ENCODE measurements at places on chromosomes 5 and 9. TPM values are rescaled to one million over a fixed set of nuclear protein-coding genes. Genes with fewer than 3 reads are reported as not detected.

Gene C9orf50
- total RNA-seq = not detected

Gene HDAC3
- total RNA-seq = 70.2 TPM

Gene SV2C
- 0.07 TPM for total RNA-seq

Gene CCL21
- not detected for total RNA-seq

Gene NSD1
- 92.9 TPM for total RNA-seq

Gene FGFR4
- 0.64 TPM for total RNA-seq

Gene FOXD4L3
- total RNA-seq = 0.20 TPM

Gene IFNA2
- not detected for total RNA-seq

Gene SECISBP2
- total RNA-seq = 43.4 TPM

GRCh38 chr5:178307267-178308045 is 74.9 kb upstream of the PHYKPL start:
- H3K36me3 ChIP-seq = no peaks in the 10 kb centered on the region

DNA sequence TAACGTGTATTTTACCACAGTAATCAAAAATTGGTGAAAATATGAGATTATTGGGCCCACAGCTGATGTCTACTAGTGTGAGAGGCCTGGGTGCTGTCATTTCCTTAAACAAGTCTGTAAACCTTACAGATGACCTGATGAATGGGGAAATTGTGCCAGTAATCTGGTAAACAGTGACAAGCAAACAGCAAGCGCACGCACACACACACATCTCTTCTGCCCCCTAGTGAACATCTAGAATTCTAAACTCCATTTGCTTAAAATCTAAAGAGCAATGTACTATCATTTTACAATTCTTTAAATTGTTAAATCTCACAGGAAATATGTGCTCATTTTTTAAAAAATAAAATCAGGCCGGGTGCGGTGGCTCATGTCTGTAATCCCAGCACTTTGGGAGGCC is 7.5 kb upstream of the RAPGEF1 start:
- H3K27me3 ChIP-seq = peaks cover 3% of the 10 kb centered on the region
- H3K4me1 ChIP-seq = peaks cover 35% of the 10 kb centered on the region
- H3K36me3 ChIP-seq = no peaks in the 10 kb centered on the region
- no peak overlapping the region for H3K27ac ChIP-seq
- DNase-seq = peak; percentile 52

GRCh38 chr5:132895719-132896305 is 22.3 kb downstream of the LEAP2 start:
- H3K4me3 ChIP-seq = no peak overlapping the region
- peaks cover 43% of the 10 kb centered on the region for H3K36me3 ChIP-seq
- H3K27me3 ChIP-seq = no peaks in the 10 kb centered on the region

GRCh38 chr9:69035438-69036308 is at the start of gene FXN:
TSS of gene FXN (plus strand) at chr9:69035752. CDS start at chr9:69035783, 31 bp downstream.
- DNase-seq = peak; percentile 79
- H3K4me3 ChIP-seq = peak within 1 kb of the TSS; percentile 87
- no peaks in the 10 kb centered on the region for H3K27me3 ChIP-seq
- H3K4me1 ChIP-seq = peaks cover 33% of the 10 kb centered on the region

- no peaks in the 10 kb centered on the region for H3K27me3 ChIP-seq
- no peak overlapping the region for H3K27ac ChIP-seq
- H3K4me1 ChIP-seq = no peaks in the 10 kb centered on the region
- DNase-seq = no peak
- H3K4me3 ChIP-seq = no peak overlapping the region
- H3K36me3 ChIP-seq = no peaks in the 10 kb centered on the region
These were observed 66.4 kb downstream of the NFIB start for GRCh38 chr9:14247577-14247976.

DNA sequence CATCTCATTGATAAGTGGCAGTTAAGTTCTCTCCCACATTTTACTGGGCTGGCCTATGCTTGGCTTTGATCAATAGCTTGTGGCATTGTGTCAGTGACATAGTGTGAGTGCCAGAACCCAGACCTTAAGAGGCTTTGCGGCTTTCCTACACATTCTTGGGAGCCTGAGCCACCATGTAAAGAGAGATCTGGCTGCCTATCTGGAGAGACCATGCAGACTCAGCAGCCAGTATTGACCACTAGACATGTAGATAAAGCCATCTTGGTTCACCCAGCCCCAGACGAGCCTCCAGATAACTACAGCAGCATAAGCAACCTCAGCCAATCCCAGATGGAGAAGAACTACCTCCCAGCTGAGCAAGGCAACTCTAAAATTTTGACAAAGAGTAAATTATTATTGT is 28.6 kb downstream of the C9orf153 start:
- no peak for DNase-seq
- H3K27ac ChIP-seq = no peak overlapping the region
- no peak overlapping the region for H3K4me3 ChIP-seq
- no peaks in the 10 kb centered on the region for H3K36me3 ChIP-seq

DNA sequence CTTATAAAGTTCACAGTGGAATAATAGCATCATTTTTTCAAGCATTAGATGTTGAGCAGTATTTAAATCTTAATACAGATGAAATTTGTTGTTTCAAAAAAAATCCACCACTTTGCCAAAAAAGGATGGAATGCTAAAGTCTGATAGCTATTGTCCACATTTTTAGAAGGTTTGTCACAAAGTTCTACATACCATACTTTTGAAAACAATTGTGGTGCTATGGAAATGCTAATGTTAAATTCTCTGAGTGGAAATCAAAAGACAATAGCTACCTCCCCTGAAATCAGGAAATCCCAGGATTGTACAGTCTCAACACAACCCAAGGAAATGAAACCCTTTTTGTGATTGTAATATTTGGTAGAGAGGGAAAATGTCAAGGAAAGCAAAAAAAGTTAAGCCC is 19.3 kb upstream of the GRAMD2B start:
- no peak for DNase-seq
- peaks cover 5% of the 10 kb centered on the region for H3K27me3 ChIP-seq
- H3K4me3 ChIP-seq = no peak overlapping the region
- no peak overlapping the region for H3K27ac ChIP-seq
- no peaks in the 10 kb centered on the region for H3K4me1 ChIP-seq
- no peaks in the 10 kb centered on the region for H3K36me3 ChIP-seq

- H3K27ac ChIP-seq = no peak overlapping the region
- no peaks in the 10 kb centered on the region for H3K4me1 ChIP-seq
- H3K36me3 ChIP-seq = no peaks in the 10 kb centered on the region
- H3K27me3 ChIP-seq = no peaks in the 10 kb centered on the region
- H3K4me3 ChIP-seq = no peak overlapping the region
These were observed 134.1 kb downstream of the PAPPA start for GRCh38 chr9:116287721-116288120.

DNA sequence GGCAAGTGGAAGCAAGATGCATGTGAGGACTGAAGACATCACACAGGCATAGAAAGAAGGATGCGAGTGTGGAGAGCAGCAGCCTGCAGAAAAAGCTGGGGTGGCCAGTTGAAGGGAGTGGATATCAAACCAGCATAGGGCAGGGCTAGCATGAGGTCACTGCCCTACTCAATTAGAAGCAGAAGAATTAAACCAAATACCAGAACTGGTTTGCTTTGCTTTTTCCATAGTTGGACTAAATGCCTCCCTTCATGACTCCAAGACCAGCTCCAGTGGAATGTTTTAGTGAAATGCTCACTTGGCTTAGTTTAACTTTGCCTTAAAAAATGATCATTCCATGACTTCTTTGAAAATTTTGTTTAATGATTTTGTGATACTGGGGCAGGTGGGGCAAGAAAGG is 45.8 kb downstream of the TMEM167A start:
- no peaks in the 10 kb centered on the region for H3K36me3 ChIP-seq
- H3K4me1 ChIP-seq = no peaks in the 10 kb centered on the region

DNA sequence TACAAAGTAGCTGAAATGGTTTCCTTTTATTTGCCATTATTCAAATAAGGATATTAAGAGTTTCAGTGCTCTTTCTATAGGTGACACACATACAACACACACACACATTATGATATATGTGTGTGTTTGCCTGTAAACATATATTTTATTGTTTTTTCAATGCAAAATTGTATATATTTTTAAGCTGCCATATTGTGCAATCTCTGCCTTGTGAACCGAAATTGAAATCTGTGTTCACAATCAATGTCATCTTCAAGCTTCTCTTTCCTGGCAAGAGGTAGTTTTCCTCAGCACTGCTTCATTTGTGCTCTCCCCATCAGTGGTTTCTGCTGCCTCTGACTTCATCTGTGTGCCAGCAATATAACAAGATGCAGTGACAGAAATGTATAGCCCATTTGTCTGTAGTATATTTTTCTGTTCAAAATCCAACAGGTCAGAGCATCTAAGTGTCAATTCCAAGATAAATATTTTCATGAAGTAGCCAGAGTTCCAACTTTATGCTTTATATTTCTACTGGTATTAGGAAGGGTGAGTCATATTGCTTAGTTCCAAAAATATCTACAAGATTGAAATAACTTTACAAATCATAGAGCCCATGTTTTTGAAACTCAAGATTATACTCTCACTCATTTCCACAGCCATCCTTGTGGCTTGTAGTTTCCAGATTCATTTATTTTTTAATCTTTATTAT is 1704.8 kb upstream of the CDH9 start:
- no peaks in the 10 kb centered on the region for H3K27me3 ChIP-seq
- no peak overlapping the region for H3K4me3 ChIP-seq
- H3K36me3 ChIP-seq = no peaks in the 10 kb centered on the region
- no peak for DNase-seq

- no peak overlapping the region for H3K27ac ChIP-seq
- no peaks in the 10 kb centered on the region for H3K27me3 ChIP-seq
- DNase-seq = no peak
- no peaks in the 10 kb centered on the region for H3K36me3 ChIP-seq
- H3K4me1 ChIP-seq = no peaks in the 10 kb centered on the region
These were observed 1268.5 kb upstream of the C9orf72 start for GRCh38 chr9:28841775-28842174.

DNA sequence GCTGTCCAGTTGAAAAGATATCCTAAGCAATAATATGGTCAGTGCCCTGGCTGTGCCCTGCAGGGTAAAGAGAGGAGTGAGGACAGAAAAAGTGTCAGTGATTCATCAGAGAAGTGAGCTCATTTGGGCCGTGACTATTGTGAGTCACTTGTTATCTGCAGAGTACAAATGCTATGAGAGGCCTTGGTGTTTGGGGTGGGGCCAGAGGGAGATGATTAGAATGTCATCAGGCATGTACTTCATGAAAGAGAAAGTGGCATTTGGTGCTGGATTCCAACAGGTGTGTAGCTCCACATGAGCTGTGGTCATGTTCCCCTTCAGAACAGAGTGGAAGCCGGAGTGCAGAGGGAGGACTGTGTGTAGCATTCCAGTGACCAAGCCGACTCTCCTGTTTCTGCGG is 174.1 kb downstream of the KDM4C start:
- H3K27me3 ChIP-seq = no peaks in the 10 kb centered on the region
- DNase-seq = no peak
- no peak overlapping the region for H3K4me3 ChIP-seq
- H3K27ac ChIP-seq = no peak overlapping the region

GRCh38 chr9:104287253-104287878 is 193.3 kb downstream of the SMC2 start:
- no peak overlapping the region for H3K4me3 ChIP-seq
- DNase-seq = no peak
- no peaks in the 10 kb centered on the region for H3K36me3 ChIP-seq
- H3K4me1 ChIP-seq = no peaks in the 10 kb centered on the region
- H3K27ac ChIP-seq = no peak overlapping the region
- H3K27me3 ChIP-seq = no peaks in the 10 kb centered on the region

DNA sequence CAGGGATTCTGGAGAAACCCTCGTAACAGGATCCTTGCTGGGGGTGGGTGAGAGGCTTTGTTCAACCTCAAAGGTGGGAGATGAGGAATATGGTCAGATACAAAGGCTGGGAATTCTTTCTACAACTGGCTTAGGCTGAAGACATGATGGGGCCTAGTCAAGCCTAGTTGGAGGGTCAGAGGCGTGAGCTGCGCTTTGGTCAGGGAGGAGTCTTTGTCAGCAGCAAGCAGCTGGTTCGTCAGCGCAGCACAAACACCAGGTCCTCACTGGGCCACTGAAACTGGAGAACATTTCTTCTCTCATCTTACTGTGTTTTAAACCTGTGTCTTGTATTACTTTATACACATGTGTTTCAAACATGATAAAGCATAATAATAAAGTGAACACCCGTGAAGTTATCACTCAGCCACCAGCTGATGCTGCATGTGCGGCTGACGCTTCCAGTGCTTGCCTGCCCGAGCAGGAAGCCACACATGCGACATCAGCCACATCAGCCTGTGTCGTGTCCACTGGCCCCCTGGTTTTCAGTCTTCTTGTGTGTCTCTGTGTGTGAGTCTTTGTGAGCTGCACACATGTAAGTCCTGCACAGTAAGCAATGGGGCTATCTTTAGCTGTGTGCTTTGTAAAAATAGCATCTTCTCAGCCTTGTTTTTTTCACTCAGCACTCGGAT is 81.5 kb downstream of the WNK2 start:
- H3K36me3 ChIP-seq = no peaks in the 10 kb centered on the region
- no peak overlapping the region for H3K27ac ChIP-seq
- peaks cover 11% of the 10 kb centered on the region for H3K4me1 ChIP-seq
- no peak for DNase-seq
- no peak overlapping the region for H3K4me3 ChIP-seq

DNA sequence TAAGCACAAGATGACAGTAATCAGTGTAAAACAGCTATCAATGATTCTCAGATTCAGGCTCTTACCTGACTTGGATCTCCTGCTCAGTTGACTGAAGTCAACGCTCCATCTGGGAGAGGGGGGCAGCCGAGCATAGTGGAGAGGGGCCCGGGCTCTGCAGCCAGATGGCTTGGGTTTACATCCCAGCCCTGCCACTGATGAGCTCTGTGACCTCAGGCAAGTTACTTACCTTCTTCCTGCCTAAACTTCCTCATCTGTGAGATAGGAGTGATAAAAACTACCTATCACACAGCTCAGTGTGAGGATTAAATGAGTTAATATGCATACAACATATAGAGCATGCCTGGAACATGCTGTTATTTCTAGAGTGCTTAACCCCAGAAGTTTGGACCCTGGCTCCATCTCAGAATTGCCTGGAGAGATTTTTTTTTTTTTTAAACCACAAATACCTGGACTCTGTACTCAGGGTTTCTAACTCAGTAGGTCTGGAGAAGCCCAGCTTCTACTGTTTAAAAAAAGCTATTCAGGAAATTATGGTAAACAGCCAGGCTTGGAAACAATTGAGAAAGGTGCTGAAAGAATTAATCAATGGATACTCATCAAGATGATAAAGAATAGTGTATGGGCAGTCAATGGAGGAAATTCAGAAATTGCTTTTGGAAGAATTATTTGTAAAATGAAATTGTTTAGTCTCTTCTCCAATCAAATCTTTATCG is 72.2 kb downstream of the ANKRD55 start:
- peak overlapping the region; percentile 94 for H3K27ac ChIP-seq
- H3K27me3 ChIP-seq = no peaks in the 10 kb centered on the region
- peak overlapping the region; percentile 78 for H3K4me3 ChIP-seq
- H3K4me1 ChIP-seq = peaks cover 81% of the 10 kb centered on the region
- H3K36me3 ChIP-seq = peaks cover 22% of the 10 kb centered on the region

DNA sequence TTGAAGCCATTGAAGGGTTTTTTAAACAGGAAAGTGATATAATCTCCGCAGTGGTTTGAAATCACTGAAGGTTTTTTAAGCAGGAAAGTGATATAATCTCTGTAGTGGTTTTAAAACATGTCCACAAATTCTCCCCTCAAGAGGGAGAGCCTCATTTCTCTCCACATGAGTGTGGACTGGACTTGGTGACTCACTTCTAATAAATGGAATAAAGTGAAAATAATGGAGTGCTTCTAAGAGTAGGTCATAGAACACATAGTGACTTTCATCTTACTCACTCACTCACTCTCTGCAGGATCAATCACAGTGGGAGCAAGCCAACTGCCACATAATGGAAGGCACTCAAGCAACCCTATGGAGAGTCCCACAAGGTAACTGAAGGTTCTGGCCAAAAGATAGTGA is 12.0 kb downstream of the CTNNAL1 start:
- peaks cover 13% of the 10 kb centered on the region for H3K4me1 ChIP-seq
- no peak overlapping the region for H3K4me3 ChIP-seq
- no peak for DNase-seq
- peaks cover 15% of the 10 kb centered on the region for H3K36me3 ChIP-seq

- peak overlapping the region; percentile 63 for H3K4me3 ChIP-seq
- peaks cover 43% of the 10 kb centered on the region for H3K4me1 ChIP-seq
- DNase-seq = peak; percentile 79
- peaks cover 55% of the 10 kb centered on the region for H3K36me3 ChIP-seq
These were observed 15.4 kb downstream of the TRAF2 start for GRCh38 chr9:136901516-136902258.

Measured in activated CD4-positive, alpha-beta T cell treated with anti-CD3 and anti-CD28 coated beads, Interleukin-2, amount 10 ng/mL, durations not matched to agents 7 days and 5 days (primary cell).